ENCODE measurements at places on chromosomes 4 and X.

GRCh38 chr4:39706334-39706733, 8.4 kb downstream of the UBE2K start:
- DNase-seq, result no peak

- no peak for DNase-seq
Measured at GRCh38 chr4:84677093-84677492, 94.2 kb downstream of the CDS1 start.

DNA sequence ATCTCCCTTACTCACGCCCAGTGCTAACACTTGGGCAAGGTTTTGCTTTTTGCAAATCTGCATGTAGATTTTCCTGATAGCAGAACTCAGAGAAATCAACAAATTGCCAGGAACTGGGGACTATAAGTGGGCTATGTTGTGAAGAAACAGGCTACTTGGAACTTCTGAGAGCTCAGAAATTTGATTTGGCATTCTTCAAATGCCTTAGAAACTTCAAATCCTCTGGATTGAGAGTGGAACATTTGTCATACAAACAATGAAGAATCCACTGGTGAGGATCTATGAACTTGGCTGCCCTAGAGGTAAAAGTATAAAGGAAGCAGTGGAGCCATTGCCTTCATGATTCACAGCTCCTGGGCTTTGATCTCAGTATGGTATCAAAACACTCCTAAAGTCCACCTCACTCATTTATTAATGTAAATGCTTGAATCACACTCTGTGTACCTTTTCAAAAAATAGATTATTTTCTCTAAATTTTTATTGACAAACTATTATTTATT, 126.0 kb downstream of the GLRA3 start:
- no peak for DNase-seq

GRCh38 chr4:6775746-6776145, 6.8 kb upstream of the KIAA0232 start:
- DNase-seq, result no peak

DNA sequence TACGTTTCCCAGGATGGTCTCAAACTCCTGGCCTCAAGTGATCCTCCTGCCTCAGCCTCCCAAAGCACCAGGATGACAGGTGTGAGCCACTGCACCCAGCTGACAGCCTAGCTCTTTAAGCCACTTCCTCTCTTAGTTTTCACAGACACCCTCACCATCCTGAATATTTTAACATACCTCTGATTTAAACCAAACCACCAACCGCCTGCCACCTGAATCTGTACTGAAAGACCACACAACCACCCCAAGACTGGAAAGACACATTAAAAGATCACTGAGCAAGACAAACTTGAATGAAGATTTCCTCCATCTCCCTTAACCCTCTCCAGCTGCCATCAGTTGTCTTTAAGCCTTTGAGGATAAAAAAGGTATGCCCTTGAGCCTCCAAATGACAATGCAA, 110.6 kb downstream of the SH3KBP1 start:
- DNase-seq, result no peak

DNA sequence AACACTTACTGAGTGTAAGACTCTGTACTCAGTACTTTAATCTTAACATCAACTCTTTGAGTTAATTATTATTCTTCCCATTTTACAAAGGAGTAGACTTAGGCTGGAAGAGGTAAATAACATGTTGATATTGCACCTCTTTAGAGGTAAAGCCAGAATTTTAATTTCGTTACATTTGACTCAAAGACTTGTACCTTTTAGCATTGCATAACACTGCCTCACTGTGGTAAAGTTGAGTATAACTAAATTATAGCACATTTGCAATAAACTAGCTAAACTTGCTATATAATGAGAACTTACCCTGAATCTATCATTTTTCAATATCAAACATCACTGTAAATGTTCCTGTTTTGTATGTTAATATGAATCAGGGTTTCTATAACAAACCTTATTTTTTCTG, 218.5 kb downstream of the PRR32 start:
- no peak for DNase-seq

- no peak for DNase-seq
Measured at GRCh38 chrX:112247714-112248113, 165.1 kb upstream of the TRPC5 start.

GRCh38 chr4:56112377-56112776, 163.6 kb downstream of the CEP135 start:
- no peak for DNase-seq

GRCh38 chr4:185194924-185195888, 8.6 kb downstream of the CFAP97 start:
- no peak for DNase-seq

- no peak for DNase-seq
Measured at GRCh38 chr4:189656641-189657040, 284.0 kb upstream of the FRG1 start.

DNA sequence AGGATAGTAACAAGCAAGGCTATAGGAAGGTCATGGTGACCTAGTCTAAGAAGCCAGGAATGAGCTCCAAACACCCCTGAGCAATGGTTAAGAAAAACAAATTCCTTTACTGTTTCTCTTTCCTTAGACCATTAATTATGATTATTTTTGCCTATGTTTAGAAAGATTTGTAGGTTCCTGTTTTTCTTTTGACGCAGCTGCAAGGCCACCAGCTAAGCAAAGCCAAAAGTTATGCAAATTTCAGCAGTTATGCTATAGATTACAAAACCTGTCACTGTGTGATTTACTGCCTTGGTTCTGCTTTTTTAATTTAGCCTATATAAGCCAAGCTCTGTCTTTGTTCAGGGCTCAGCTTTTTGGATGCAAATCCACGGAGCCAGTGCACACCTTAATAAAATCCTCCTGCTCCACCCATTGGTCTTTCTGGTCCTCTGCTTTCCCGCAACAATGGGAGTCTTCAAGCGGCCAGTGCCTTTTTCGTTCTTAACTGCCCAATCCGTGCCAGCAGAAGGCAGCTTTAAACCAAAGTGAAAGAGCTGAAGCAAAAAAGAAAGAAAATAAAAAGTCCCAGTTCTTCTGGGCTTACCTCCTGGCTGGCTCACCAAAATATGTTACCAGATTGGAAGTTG, 1.4 kb upstream of the CEP135 start:
- DNase-seq, result no peak

DNA sequence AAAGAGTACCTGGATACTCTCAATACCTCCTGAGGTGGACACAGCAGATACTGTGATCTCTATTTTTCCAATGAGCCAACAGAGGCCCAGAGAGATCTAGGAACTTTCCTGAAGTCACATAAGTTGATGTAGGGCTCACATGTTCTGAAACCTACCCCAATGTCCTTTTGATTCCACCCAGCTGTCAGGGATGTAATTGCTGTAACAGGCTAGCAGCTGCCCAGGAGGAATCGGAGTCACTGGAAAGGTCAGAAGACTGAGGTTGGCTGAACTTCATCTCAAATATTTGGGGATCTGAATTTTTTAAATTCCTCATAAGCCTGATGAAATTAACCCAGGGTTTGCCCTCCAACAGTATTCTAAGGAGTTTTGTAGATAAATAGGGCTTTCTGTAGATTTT, 52.5 kb upstream of the PROM1 start:
- no peak for DNase-seq

GRCh38 chr4:83022724-83023450, 12.1 kb upstream of the COPS4 start:
- DNase-seq, result no peak

DNA sequence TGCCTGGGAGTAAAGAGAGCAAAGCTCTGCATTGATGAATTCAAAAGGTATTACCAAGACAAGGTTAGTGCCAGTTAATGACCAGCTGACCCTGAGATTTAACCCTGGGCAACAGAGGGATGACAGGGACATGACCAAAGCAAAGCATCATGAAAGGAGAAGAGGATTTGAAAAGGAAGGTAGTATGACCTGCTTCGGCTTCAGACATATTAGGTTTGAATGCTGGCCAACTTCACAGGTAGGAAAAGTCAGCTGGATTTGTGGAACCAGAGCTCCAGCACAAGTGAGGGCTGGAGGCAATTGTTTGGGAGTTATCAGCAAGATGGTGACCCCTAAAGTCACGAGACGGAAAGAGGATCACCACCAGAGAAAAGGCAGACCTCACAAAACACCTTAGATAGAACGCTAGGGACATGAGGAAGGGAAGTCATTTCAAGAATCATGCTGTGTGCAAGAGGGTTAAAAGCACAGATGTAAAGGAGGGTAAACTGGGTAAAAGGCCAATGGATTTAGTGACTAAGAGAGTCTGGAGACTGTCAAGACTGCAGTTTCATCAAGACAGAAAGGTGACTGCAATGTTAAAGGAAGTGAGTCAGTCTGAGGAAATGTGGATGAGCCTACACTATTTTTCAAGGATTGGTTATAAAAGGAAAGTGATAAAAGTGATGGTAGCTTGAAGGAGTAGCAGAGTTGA, 45.6 kb downstream of the SH3RF1 start:
- no peak for DNase-seq

- no peak for DNase-seq
Measured at GRCh38 chr4:125198916-125199315, 115.8 kb upstream of the FAT4 start.

- DNase-seq, result no peak
Measured at GRCh38 chr4:91914176-91914804, 389.5 kb upstream of the GRID2 start.

- peak; percentile 35 for DNase-seq
Measured at GRCh38 chr4:84971319-84971932, 4.9 kb upstream of the WDFY3 start.

DNA sequence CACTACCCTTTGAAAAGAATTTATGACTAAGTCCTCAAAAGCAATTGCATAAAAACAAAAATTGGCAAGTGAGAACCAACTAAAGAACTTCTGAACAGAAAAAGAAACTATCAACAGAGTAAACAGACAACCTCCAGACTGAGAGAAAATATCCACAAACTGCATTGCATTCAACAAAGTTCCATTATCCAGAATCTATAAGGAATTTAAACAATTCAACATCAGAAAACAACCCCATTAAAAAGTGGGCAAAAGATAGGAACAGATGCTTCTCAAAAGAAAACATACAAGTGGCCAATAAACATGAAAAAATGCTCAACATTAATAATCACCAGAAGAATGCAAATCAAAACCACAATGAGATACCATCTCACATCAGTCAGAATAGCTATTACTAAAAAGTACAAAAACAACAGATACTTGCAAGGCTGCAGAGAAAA, 130.2 kb downstream of the GASK1B start:
- no peak for DNase-seq
